ENCODE measurements at places on chromosomes 7 and 10.
A peak's percentile ranks its signal among the peaks of the same experiment; 100 is the strongest.

DNA sequence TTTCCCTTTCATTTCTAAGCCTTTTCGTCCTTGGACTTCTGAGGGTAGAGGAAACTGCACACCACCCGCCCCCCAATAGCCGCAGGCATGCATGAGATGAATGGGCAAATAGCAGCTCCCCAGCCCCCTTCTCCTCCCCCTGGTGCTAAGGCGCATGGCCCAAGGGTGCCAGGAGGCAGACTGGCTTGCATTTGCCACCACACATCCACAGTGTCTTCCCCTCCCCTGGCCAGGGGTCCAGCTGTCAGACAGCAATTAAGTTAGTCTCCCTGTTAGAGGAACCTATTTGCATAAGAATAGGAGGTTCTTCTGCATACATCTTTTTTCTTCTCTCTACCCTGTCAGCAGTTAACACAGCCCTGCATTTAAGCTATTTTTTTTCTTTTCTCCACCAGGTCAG is 20.2 kb downstream of the TOMM7 start:
- no peak for DNase-seq

DNA sequence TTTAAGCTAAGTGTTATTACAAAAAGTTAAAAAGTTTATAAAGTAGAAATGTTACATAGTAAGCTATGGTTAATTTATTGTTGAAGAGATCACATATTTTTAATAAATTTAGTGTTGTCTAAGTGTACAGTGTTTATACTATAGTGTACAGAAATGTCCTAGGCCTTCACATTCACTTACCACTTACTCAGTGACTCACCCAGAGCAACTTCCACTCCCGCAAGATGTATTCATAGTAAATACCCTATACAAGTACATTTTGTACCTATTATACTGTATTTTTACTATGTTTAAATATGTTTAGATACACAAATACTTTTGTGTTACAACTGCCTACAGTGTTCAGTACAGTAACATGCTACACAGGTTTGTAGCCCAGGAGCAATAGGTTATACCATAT is 69.2 kb downstream of the DNAJC1 start:
- no peak for DNase-seq

DNA sequence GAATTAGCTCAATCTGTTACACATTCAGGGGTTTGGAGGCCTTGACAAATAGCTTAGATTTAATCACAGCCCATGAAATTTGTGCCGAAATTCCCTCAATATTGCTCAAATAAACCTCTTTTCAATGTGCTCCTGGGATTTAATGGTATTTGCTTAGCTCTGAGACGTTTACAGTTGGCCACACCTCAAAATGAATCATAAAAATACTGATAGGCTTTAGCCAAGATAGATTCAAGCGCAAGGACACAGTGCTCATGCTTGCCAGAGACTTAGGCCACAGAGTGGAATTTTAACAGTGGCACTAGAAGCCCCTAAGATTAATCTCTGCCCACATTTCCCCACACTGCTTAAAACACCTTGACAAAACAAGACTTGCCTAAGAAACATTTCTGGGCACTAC is 2.3 kb upstream of the SEMA3C start:
- DNase-seq, result no peak

GRCh38 chr10:51832652-51833383 is 133.4 kb upstream of the CSTF2T start:
- peak; percentile 25 for DNase-seq

GRCh38 chr10:14884082-14884481 is 5.4 kb downstream of the SUV39H2 start:
- no peak for DNase-seq

DNA sequence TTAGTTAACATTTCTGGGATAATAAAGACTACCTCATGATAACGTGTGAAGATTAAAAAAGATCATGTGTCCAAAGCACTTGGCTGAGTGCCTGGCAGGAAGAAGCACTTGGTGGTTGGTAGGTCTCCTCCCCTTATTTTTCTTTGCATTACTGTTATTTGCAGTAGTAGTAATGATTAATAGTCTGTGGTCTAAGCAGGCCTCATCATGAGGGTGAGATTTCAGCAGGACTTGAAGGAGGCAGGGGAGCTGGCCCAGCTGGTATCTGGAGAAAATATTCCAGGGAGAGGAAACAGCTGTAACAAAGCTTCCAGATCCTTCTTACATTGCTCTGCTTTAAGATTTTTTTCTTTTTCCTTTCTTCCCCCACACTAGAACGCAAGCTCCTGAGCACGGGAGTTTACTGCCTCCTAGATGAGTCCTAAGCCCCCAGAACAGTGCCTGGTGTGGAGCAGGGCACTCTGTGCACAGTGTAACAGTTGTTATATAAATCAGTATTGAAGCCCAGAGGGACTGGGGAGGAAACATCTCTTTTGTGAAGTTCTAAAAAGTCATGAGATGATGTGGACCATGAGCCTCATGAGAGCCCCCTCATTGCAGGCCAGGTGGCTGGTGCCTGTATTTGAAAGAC is 31.1 kb upstream of the RHEB start:
- no peak for DNase-seq

DNA sequence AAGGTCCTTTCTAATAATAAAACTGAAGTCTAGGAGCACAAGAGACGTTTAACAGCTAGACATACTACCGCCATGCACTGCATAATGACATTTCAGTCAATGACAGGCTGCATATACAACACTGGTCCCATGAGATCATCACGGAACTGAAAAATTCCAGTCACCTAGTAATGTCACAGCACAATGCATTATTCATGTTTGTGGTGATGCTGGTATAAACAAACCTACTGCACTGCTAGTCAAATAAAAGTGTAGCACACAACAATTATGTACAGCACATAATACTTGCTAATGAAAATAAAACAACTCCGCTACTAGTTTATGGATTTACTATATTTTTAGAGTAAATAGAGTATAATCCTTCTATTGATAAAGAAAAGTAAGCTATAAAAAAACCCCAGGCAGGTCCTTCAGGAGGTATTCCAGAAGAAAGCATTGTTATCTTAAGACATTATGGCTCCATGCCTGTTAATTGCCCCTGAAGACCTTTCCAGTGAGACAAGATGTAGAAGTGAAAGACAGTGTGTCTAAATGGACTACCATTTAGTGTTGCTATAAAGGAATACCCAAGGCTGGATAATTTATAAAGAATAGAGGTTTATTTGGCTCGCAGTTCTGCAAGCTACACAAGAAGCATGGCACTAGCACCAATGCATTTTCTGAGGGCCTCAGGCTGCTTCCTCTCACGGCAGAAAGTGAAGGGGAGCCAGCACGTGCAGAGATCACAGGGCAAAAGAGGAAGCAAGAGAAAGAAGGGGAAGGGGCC is 47.1 kb downstream of the HIBADH start:
- no peak for DNase-seq

GRCh38 chr7:158751751-158752150 is 47.1 kb upstream of the NCAPG2 start:
- DNase-seq, result no peak

- DNase-seq, result no peak
These were observed 48.5 kb upstream of the PHYHIPL start for GRCh38 chr10:59127991-59128390.

- DNase-seq, result peak; percentile 42
These were observed 288.1 kb downstream of the PARD3 start for GRCh38 chr10:34526758-34527730.

GRCh38 chr10:79385392-79385795 is 38.1 kb downstream of the PPIF start:
- peak; percentile 49 for DNase-seq

- DNase-seq, result no peak
These were observed 119.4 kb downstream of the POLR1F start for GRCh38 chr7:19589446-19589845.

DNA sequence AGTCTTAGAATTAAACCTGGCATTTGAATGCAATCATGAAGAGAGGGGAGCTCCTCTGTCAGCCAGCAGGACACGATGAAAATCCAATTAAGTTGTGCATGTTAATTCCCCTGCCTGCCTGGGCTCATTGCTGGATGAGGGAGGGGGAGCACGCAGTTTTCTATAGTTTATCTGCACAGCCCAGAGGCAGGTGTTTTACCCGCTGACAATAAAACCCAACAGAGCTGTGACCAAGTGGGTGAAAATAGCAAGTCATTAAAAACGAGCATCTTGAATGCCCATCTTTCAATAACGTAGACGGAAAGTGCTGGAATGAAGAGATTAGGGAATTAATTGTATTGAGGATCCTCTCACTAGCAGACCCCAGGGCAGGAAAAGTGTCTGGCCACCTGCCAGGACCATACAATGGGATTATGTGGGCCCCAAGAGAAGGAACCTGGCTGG is 100.1 kb upstream of the FAM20C start:
- DNase-seq, result no peak

GRCh38 chr10:49175587-49176309 is 12.4 kb downstream of the TMEM273 start:
- no peak for DNase-seq

DNA sequence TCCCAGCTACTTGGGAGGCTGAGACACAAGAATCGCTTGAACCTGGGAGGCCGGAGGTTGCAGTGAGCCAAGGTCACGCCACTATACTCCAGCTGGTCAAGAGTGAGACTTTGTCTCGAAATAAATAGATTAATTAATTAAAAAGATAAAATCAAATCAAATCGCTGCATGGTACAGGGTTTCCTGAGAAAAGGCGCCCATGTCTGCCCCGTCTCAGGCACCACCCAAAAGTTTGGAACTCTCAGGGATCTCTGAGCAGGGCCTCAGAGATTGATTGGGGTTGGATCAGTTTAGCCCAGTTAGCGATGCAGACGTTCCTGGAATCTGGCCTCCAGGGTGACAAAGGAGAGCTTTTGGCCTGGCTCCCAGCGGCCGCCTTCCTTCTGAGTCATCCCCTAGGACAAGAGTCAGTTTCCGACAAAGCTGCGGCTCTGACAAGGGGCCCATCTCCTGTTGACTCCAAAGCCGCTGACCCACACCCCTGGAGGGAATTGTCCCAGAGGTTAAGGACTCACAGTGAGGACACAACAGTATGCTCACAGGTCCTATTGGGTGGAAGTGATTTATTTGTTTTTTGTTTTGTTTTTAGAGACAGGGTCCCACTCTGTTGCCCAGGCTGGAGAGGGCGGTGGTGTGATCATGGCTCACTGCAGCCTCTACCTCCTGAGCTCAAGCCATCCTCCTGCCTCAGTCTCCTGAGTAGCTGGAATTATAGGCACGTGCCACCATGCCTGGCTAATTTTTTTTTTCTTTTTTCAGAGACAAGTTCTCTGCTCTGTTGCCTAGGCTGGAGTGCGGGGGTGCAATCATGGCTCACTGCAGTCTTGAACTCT is 6.8 kb downstream of the ORAI2 start:
- DNase-seq, result peak; percentile 94

DNA sequence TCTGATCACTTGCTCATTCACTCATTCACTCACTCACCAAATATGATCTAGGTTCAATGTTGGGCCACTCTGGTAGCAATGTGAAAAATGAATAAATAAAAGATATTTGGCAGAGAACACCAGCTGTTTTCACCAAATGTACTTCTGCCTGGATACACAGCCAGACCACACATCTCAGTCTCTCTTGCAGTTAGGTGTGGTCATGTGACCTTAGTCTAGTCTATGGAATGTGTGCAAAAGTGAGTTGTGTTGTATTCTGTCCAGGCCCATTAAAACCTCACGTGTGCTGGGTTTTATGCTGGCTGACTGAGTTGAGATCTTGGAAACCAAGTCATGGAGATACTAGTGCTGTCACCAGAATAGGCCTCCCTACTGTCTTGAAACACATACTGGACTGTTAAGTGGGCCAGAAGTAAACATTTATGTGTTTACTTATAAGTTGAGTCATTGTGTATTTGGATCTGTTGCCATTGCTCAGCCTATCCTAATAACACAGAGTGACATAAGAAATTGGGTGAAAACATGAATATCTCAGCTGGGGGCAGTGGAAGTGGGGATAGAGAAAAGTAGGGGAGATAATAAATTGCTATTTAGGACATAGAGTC is 145.5 kb downstream of the PTEN start:
- DNase-seq, result no peak

DNA sequence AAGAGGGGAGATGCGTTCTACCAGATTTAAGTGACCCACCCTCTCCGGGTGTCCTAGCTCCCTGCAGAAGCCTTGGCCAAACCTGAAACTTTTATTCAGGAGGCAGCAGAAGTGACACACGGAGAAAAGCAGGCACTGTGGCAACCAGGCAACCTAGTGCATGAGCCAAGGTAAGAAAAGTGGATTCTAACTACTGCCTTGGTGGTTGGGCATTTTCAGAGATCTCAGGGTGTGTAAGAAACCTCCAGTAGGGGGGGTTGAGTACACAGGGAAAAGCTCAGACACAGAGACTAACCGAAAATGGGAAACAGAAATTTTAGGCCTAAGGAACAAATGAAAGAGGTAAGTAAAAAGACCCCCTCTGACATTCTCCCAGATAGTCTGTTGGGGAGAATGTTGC is 645.7 kb downstream of the ANKRD7 start:
- DNase-seq, result no peak

- no peak for DNase-seq
These were observed 98.7 kb upstream of the DNAJB6 start for GRCh38 chr7:157238087-157238486.

DNA sequence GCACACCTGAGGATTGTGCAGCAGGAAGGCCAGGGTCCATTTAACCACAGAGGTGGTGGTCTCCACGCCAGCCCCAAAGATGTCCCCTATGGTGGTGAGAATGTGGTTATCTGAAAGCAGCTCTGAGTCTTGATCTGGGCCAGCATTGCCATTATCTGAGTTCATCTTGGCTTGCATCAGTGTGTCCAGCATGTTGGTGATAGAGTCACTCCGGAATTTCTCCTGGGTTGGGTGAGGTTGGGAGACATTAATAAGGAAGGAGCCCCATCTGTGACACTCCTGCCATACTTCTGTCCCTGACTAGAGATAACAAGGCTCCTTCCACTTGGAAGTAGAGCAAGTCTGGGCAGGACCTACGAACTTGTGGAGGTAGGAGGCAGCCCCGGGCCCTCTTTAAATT is 4.2 kb downstream of the CYP17A1 start:
- peak; percentile 65 for DNase-seq

- DNase-seq, result no peak
These were observed 640.4 kb downstream of the LRMDA start for GRCh38 chr10:76071653-76072365.

- DNase-seq, result peak; percentile 80
These were observed 29.5 kb upstream of the CCNY start for GRCh38 chr10:35306852-35307251.

GRCh38 chr7:132991615-132992587 is 90.0 kb downstream of the CHCHD3 start:
- DNase-seq, result peak; percentile 69

- no peak for DNase-seq
These were observed 124.3 kb downstream of the SKIDA1 start for GRCh38 chr10:21401196-21401595.

GRCh38 chr10:75446508-75446907 is 15.1 kb downstream of the LRMDA start:
- no peak for DNase-seq

DNA sequence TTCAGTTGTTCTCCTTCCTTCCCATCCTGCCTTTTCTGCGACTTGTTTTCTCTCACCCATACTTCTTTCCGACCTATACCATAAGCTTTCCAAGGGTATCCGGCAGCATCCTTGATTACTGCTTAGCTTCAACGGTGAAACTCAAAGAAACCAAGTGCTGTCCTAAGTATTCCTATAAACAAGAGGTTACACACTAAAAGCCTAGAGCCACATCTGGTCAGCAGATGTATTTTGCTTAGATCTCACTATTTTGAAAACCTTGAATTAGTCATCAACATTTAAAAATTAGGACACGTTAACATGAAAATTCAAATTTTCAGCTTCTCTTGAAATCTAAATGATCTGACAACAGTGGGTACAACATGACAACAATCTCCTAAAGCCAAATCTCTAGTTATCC is 20.0 kb downstream of the ARHGAP21 start:
- DNase-seq, result peak; percentile 70

GRCh38 chr10:930625-931325 is 730 bp downstream of the LARP4B start:
- peak; percentile 62 for DNase-seq

- DNase-seq, result peak; percentile 49
These were observed 161.1 kb downstream of the PRKAG2 start for GRCh38 chr7:151715666-151716315.
